ENCODE measurements at places on chromosomes 3 and 15.

- DNase-seq, result no peak
Observed at GRCh38 chr15:82921242-82921641, 31.3 kb downstream of the HOMER2 start.

DNA sequence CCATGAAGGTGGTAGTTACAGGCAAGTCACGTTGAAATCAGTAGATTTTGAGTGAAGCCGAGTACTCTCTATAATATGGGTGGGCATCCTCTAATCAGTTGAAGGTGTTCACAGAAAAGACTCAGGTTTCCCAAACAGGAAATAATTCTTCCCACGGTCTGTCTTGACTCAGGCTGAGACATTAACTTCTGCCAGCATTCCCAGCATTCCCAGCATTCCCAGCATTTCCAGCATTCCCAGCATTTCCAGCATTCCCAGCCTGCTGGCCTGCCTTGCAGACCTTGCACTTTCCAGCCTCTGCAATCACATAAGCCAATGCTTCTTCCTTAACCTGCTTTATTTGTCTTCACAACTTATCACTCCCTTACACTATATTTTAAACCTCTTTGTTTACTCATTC, 542.3 kb upstream of the ROBO2 start:
- peak; percentile 67 for DNase-seq

- DNase-seq, result no peak
Observed at GRCh38 chr15:88609344-88610090, 11.6 kb upstream of the AEN start.

GRCh38 chr15:80476036-80476435, 71.9 kb downstream of the ARNT2 start:
- DNase-seq, result peak; percentile 43

DNA sequence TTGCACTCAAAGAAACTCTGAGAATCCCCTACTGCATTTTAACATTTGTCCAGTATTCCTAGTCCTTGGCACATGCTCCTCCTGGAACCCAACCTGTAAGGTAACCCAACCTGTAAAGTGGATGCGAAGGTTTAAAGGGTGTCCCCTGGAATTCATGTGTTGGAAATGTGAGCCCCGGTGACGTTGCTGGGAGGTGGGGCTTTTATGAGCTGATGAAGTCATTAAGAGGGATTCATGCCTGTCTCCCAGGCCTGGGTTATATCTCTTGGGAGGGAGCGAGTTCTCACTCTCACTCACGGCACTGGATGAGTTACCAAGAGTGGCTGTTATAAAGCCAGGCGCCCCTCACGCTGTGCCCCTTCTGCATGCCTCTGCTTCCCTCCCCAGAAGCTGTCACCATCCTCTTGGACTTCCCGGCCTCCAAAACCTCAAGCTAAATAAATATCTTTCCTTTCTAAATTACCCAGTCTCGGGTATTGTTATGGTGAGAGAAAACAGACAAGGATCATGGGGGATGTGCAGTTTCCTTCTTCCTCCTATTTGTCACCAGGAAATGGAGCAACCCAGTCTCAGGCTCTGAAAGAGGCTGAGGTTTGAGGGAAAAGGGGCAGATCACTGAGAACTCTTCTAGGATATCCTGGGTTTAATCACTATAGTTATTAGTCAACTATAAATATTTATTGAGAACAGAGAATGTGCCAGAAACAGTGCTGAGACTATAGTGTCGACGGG, 7.6 kb downstream of the XXYLT1 start:
- peak; percentile 25 for DNase-seq

- DNase-seq, result peak; percentile 23
Observed at GRCh38 chr15:49982584-49982983, 136.4 kb downstream of the ATP8B4 start.

GRCh38 chr3:62574266-62574898, 201.0 kb upstream of the FEZF2 start:
- no peak for DNase-seq

DNA sequence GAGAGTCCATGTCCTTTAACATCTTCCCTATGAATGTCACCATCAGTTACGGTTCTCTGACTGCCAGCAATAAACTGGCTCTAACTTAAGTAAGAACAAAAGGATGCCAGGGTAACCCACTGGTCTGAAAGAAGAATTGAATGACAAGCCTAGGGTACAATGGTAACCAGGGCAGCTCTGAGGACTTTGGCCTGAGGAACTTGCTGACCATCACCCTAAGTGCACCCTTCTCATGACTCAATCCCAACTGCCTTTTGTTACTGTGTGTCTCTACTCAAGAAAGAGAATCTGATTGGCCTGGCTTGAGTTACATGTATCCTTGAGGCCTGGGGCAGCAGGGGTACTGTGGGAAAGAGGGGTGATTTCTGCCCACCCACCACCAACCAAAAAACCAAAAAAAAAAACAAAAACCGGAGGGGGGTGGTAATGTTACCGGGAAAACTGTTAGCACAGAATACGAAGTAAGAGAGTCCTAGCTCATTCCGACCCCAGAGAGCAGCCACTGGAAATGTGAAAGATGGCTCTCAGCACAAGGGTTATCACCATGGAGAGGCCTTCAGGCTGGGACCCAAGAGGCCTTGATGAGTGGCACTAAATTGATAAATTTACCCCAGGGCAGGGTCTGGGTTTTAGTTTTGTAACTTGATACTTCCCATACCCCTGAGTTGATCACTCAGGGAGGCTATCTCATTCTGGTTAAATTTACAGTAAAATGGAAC, 9.3 kb upstream of the SLC28A1 start:
- DNase-seq, result no peak

DNA sequence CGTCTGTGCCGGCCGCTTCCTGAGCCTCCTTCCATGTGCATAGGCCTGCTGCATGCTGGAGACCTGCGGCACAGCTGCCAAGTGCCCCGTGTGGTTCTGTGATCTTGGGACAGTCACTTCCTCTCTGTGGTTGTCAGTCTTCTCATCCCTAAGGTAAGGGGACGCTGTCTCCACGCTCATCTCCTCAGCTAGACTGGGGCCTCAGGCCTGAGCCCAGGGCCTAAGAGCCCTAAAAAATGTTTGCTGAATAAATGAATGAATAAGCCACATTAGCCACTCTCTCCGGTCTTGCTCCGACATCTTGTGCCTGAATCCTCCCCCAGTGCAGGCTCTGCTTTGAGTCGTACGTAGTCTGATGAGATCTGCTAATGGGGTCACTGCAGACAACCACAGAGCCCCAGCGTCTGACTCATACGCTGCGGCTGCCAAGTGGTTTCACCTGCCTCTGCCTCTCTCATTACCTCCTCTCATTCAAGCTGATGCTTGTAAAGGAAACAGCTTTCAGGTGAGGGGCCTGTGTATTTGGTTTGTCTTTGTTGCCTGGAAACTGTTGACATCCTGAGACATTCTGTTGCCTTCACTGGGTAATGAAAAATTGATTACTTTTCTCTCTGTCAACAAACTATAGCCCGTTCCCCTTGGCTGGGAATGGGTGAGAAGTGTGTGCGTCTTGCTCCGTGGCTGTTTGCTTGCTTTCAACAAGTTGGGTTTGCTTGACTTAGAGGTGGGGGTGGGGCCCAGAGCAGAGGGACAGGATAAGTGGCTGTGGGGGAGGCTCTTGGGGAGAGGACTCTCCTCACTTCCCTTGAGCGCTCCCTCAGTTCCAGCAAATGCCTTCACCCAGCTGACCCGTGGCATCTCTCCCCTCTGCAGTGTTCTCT, 15.9 kb downstream of the RPLP1 start:
- peak; percentile 77 for DNase-seq

DNA sequence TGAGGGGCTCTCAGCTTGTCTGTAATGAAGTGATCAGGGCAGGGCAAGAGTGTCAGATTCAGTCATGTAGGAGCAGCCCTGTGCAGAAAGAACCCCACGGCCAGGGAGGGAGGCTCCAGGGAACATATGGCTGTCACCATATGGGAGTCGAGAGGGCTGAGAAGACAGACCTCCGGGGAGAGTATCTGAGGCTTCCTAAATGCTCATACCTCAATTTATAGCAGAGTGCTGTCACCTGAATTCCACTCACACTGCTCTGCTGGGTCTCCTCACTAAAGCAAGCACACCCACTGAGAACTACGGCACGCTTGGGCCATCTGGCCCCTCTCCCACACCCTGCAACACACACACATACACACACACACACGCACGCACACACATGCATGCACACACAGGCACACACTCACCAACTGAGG, 92.3 kb upstream of the TJP1 start:
- DNase-seq, result no peak

- DNase-seq, result peak; percentile 15
Observed at GRCh38 chr3:55159016-55159415, 231.2 kb upstream of the LRTM1 start.
